ENCODE measurements at places on chromosomes 13 and 19.
A peak's percentile ranks its signal among the peaks of the same experiment; 100 is the strongest.

DNA sequence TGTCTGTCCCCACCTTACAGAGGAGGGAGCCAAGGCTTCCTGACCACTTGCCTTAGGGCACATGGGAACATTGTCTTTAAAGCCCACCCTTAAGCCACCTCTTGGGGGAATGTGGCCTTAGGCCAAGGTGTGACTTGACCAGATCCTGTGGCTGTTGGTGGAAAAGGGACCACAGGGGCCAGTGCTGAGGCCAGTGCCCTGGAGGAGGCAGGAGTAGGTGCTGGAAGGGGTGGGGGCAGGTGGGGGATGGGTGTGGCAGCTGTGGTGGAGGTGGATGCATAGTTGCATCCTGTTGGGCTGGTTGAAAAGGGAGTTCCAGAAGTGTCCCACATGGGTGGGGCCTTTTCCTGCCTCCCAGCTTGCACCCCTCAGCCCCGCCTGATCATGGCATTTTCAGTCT lies 44.8 kb downstream of the DNM2 start:
- DNase-seq, result no peak

- DNase-seq, result no peak
These were observed 957.1 kb downstream of the PCDH9 start for GRCh38 chr13:66273011-66273410.

- no peak for DNase-seq
These were observed 31.5 kb upstream of the TPM4 start for GRCh38 chr19:16044746-16045145.

DNA sequence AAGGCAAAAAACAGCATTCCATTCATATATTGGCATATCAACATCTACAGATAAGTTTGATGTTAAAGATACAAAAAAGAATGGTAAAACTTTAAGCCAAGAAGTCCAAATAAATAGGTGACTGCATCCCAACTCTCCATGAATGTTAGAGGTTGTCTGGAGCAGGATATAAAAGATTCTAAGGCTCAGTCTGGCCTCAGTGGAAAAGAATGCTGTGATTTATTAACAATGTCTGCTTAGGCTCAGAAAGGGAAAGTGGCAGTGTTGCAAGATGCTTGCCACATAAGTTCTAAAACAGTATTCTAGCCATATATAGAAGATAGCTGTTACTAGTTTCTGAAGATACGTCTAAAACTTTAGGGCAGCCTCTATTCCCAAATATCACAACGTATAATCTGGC lies 179.8 kb upstream of the NBEA start:
- DNase-seq, result no peak

- DNase-seq, result no peak
These were observed 16.9 kb upstream of the PROZ start for GRCh38 chr13:113141601-113141970.

- no peak for DNase-seq
These were observed 119.5 kb upstream of the MCF2L start for GRCh38 chr13:112849500-112849899.

GRCh38 chr19:53874606-53874990 lies 6.9 kb downstream of the MYADM start:
- DNase-seq, result no peak

GRCh38 chr13:101149735-101150384 lies 266.4 kb downstream of the NALCN start:
- no peak for DNase-seq

- DNase-seq, result no peak
These were observed 159.8 kb downstream of the ENOX1 start for GRCh38 chr13:43626994-43627393.

DNA sequence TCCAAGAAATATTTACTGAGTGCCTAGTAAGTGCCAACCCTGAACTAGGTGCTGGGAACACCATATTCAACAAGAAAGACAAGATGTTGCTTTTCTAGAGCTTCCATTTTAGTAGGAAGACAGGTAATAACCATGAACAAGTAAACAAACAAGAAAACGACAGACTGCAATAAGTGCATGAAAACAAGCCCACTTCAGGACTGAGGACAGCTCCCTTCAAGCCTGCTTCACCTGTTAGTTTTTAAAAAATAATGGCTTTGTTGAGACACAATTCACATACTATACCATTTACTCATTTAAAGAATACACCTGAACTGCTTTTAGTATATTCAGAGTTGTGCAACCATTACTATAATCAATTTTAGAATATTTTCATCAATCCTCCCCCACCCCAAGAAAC lies 30.4 kb downstream of the CYP4F22 start:
- no peak for DNase-seq

DNA sequence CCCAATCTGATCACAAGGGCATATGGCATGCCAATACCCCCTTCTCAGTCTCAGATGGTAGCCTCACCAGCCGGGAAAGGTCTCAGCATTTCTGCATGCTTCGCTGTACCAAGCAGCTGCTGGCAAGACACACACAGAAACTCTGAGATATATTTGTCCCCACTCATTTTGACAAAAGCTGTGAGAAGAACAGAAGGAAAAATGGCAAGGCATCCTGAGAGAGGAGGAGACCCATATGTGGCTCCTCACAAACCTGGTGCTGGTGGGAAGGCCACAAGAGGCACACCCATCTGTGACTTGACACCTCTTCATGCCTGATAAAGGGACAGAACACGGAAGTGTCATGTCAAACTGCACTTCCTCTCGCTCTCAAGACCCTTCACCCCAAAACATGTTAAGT lies 36.7 kb upstream of the DOCK9 start:
- no peak for DNase-seq

DNA sequence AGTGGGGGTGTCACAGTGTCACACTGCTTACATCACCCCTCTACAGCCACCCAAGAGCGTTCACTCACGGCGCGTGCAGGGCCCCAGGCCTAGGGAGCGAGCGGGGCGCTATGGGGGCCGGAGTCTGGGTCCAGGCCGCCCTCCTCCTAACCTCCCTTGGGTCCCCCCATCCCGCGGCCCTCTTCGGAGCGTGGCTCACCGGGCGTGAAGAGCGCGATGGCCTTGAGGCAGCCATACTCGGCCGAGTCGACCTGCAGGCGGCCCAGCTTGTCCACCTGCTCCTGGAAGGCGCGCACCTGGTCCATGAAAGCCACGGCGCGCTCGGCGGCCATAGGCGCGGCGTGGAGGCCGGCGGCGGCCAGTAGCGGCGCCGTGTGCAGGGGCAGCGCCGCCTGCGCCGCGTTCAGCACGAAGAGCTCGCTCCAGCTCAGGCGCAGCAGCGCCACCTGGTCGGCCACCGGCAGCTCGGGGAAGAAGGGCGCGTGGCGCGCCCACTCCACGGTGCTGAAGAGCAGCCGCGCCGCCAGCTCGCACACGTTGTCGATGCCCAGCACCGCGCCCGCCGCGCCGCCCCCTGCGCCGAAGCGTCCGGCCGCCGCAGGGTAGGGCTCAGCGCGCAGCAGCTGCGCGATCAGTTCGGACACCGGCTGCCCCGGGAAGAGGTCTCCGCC lies 9.4 kb downstream of the OCEL1 start:
- DNase-seq, result peak; percentile 63

DNA sequence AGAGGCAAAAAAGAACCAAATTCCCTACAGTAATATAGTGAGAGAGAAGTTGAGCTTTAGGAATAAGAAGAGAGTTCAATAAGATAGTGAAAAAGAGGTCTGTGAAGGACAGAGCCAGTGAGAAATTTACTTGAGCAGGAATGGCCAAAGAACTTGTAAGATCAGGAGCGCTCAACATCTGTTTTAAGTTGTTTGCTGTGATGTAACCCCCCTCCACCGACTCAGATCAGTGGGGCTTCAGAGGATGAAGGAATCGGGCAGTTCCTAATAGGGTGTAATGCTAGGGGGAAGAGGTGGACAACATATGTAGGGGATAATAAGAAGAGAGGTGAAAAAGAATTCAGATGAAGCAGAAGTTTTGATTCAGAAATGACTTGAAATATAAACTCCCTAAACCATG lies 85.3 kb upstream of the FNDC3A start:
- no peak for DNase-seq

DNA sequence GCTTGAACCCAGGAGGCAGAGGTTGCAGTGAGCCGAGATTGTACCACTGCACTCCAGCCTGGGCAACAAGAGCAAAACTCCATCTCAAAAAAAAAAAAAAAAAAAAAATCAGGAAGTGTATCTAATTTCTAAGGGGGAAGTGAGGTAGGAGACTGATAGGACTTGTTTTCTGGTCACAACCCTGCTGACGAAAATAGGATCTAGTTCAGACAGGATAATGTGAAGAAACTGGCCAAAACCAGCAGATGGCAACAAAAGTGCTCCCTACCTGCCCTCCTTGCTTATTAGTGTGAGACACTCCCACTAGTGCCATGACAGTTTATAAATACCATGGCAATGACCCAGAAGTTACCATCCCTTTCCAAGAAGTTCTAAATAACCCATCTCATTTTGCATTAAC lies 36.0 kb upstream of the KPNA3 start:
- no peak for DNase-seq

GRCh38 chr13:42893214-42893671 lies 98.8 kb downstream of the EPSTI1 start:
- no peak for DNase-seq

- no peak for DNase-seq
These were observed 233.8 kb downstream of the SLC7A1 start for GRCh38 chr13:29361716-29362115.

- no peak for DNase-seq
These were observed 35.7 kb downstream of the TMEM255B start for GRCh38 chr13:113794764-113795173.

DNA sequence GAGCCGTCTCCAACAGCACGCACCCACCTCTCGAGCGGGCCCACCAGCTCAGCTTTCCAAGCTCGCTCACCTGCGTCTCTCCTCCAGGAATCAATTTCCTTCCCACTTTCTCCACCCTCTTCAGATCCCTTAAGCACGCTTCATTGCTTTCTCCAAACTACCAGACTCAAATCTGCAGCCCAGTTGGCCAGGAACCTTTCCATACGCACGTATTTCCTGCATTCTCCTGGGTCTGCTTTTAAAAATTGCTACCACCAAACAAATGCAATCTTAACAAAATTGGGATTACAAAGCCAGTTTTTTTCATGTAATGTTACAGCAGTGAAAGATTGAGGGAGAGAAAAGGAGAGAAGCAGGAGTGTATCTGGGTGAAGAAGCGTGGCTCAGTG lies 1.5 kb downstream of the ENOX1 start:
- no peak for DNase-seq

DNA sequence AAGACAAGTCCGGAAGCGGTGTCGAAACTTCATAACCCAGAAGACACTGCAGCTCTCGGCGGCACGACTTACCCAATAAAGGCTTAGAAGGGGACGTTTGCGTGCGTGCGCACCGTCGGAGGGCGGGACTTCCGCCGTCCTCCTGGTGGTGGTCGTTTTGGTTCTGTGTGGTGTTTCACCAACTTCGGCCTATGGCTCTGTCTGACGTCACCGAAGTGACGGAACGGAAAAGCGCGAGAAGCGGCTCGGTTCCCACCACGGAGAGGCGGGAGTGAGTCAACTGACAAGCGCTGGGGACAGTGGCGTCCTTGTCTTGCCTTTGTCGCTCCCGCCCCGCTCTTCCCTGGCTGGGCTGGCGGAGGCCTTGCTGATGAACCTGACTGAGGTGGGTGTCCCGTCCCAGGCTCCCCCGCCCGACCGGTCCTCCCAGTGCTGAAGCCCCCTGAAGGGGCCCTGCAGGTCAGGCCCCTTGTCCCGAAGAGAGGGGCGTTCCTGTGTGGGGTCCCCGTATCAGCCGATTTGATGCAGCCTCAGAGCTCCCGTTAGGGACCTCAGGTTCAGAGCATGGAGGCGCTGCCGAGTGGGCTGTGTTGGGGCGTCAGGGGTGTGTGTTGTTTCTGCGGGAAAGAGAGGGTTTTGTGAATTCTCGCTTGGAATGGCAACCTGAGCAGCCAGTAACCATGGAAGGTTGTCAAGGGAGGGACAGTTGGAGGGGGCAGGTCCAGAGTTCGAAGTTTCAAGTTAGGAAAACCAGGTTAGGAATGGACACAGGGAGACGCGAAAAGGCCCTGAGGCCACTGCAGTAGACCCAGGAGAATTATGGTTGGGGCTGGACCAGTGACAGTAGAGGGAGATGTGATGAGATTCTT lies at the start of gene ZNF548:
TSS of gene ZNF548 (plus strand) at position 125 of the 869 bp plus-strand sequence. CDS start at position 371, 246 bp downstream.
- DNase-seq, result peak; percentile 98

- DNase-seq, result no peak
These were observed 372 bp downstream of the DNAAF3 start for GRCh38 chr19:55165952-55166529.

- peak; percentile 93 for DNase-seq
These were observed at the start of gene TPM4 for GRCh38 chr19:16076154-16076957. TPM4 (plus strand) TSS chr19:16076495; CDS start chr19:16076566, 71 bp downstream.

- DNase-seq, result no peak
These were observed 12.0 kb downstream of the FBN3 start for GRCh38 chr19:8137425-8137824.

GRCh38 chr19:5579697-5580096 lies 11.9 kb upstream of the TINCR start:
- no peak for DNase-seq

- DNase-seq, result no peak
These were observed 536 bp upstream of the AKAP8 start for GRCh38 chr19:15379999-15380647.

GRCh38 chr19:33302974-33303790 lies 848 bp upstream of the CEBPA start:
- DNase-seq, result no peak

- DNase-seq, result no peak
These were observed 61.2 kb downstream of the RFC3 start for GRCh38 chr13:33879118-33879517.

DNA sequence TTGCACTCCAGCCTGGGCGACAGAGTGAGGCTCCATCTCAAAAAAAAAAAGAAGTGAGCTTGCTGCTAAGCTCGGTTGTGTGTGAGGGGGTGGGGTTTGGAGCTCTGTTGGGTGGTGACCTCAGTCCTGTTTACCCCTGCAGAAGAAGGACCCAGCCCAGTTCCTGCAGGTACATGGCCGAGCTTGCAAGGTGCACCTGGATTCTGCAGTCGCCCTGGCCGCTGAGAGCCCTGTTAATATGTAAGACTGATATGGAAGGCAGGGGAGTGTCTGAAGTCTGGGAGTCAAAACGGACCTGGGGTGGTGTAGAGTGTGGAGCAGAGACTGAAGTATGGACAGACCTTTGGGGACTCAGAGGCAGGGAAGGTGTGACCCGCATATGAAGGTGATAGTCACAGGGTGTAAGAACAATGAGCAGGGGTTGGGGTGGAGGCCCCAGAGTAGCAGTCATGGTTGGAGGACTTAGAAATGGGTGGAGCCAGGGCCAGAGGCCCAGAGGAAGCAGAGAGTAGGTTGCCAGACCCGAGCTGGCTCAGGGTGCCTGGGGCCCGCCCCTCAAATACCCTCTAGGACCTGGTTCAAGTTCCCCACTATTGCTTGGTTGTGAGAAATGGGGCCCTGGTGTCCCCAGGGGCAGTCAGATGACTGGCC lies 13.2 kb downstream of the CLASRP start:
- no peak for DNase-seq

DNA sequence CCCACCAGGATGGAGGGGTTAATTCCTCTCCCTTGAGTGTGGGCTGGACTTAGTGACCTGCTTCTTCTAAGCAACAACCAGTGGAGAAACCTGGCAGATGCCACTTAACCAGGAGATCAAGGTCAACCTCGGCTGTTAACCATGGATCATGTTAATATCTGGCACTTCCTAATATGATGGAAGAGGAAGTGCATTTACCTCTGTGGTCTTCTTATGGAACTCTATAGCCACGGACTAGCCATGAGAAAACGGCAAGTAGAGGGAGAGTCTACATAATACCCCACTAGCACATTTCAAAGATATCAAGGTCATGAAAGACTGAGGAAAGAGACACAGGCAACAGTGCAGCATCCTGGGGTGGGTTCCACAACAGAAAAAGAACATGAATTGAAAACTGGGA lies 31.4 kb downstream of the MLLT1 start:
- DNase-seq, result no peak
